ENCODE measurements at places on chromosomes 7 and 10.
A peak's percentile ranks its signal among the peaks of the same experiment; 100 is the strongest.

DNA sequence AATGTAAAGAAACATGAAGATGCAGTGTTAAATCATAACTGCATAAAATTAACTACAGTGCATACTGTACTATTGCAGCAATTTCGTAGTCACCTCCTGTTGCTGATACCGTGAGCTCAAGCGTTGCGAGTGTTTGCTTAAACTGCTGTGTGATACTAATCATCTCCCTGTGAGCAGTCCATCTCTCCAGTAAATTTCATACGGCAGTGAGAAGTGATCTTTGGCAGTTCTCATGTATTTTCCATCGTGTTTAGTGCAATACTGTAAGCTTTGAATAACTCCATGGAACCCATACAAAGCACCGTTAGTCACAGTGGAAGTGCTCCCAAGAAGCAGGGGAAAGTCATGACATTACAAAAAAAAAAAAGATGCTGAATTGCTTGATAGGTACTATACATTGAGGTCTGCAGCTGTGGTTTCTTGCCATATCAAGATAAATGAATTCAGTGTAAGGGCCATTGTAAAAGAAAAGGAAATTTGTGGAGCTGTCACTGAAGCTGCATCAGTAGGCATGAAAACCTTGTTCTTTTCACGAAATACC, 360.4 kb downstream of the EXOC4 start:
- DNase-seq: no peak

DNA sequence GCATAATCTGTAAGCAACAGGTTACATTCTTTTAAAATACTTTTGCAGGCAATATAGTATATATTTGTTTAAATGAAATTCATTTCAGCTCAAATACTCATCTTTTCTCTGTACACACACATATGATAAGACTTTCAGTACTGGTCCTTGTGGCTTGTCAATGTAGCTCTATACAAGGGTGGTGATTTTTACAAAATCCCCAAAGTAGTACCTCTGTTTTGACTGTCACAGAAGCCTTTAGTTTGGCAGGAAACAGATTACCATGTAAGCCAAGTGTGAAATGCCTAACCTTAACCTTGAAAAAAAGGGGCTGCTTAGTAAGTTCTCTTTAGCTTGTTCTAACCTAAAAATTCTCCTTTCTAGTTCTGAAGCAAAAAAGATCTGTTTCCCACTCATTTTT, 87.9 kb downstream of the KCND2 start:
- no peak for DNase-seq

- no peak for DNase-seq
Observed at GRCh38 chr10:91864744-91865143, 44.5 kb downstream of the FGFBP3 start.

DNA sequence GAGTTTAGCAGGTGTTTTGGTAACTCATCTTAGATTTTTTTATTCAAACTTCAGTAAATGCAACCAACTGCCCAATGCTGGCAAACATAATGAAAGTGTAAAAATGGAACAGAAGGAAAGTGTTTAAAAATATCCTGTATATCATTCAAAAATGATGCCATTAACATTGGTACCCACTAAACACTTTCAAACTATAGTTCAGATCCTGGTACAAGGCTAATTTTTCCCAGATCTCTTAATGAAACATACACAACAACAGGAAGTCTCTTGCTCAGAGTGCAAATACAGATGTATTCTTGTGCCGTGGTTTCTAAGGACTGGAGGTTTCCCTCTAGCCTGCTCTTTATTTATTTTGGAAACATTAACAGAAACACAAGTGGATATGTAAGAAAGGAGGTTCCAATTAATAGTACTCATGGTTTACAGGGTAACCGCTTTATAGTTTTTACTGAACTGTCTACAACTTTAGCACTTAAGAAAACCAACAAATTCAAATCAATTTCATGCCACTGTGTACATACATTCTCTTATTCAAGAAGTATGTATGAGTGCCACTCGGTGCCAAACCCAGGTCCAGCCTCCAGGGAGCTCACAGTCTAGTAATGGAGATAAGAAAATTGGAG, 176.0 kb upstream of the AKR1E2 start:
- no peak for DNase-seq

- peak; percentile 54 for DNase-seq
Observed at GRCh38 chr7:54705436-54705835, 53.6 kb downstream of the SEC61G start.

DNA sequence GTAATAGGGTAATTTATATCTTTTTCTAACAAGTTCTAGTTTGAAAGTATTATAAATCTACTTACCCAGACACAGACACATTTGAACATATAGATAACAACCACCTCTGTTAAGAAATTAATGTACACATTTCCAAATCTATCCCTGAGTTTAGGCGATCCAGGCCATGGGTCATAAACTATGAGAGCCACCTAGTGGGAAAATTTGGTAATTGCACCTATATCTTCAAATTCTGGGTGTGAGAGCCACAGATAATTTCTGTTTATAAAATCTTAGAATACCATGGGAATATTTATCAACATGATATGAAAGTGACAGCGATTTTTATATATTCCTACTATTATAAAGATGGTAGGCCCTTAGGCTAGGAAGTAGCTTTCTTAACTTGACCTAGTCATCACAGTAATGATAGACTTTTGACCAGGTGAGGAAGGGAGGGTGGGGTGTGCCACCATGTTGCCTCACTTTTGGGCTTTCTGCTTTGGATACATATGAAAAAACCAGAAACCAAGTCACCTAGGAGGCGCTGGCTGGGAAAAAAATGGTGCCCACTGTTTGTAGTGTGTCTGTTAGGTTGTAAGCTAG, 8.0 kb upstream of the EPHA1 start:
- no peak for DNase-seq

DNA sequence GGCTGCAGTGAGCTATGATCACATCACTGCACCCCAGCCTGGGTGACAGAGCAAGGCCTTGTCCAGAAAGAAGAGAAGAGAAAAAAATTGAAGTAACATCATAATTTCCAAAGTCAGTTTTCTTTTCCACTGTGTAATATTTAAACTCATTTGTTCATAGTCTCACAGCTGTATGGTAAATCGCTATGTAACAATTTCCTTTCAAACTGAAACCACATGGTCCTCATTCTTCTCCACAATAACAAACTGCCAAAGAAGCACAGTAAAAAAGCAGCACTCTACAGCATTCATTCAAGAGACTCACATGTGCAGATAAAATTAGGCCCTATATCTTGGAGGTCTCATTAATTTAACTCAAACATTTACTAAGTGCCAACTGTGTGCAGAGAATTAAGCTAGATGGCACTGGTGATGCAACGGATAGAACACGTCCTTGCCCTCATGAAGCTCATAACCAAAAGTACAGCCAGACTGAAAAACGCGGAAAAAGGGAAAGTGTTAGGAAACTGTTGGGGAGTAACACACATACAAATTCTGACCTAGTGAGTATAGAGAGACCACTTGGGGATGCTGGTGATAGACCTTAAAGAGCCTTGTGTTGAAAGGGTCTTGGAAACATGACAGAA, 174.0 kb upstream of the KCTD7 start:
- no peak for DNase-seq

GRCh38 chr7:25619963-25620799, 391.9 kb upstream of the NPVF start:
- no peak for DNase-seq

GRCh38 chr7:2474224-2474623, 2.0 kb downstream of the GRIFIN start:
- DNase-seq: no peak

- peak; percentile 21 for DNase-seq
Observed at GRCh38 chr7:142104550-142105527, 6.7 kb upstream of the MGAM2 start.
